Tibial artery (tissue), 4 donors: ENCODE measurements at places on chromosomes 5 and 9.

DNA sequence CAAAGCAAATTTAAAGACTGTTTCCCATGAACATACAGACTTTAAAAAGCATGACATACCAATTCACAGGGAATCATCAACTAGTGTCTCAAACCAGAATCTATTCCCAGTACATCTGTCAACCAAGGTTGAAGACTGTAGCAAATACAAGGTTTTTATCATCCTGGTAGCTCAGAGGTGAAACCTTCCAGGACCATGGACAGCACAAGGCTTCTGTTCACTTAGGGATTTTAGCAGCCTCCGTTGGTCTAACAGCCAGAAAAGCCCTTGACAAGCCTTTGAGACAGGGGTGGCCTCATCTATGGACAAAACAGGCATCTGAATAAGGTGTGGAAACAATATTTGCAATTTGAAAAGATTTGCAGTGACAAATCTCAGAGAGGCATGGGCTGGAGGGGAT lies 119.0 kb downstream of the TRIM32 start:
- no peaks in the 10 kb centered on the region for H3K36me3 ChIP-seq
- no peak overlapping the region for H3K27ac ChIP-seq
- no peaks in the 10 kb centered on the region for H3K27me3 ChIP-seq
- H3K4me3 ChIP-seq: no peak overlapping the region

DNA sequence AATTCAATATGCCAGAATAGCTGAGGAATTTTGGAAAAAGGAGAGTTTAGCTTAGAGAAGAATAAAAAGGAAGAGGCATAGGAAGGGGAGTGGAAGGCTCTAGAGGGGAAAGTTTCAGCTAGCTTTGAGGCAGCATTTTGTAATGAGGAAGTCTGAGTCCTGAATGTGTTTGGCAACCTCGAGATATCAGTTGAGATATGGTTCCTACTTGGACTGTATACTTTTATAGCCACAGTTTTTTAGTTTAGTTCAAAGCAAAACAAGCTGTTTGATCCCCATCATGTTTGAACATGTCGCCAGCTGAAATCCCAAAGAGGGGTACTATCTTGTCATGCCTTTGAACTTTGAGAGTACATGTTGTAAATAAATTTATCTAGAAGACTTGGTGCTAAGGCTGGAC lies 559.0 kb upstream of the FTMT start:
- DNase-seq: no peak
- H3K36me3 ChIP-seq: no peaks in the 10 kb centered on the region
- no peak overlapping the region for H3K27ac ChIP-seq
- H3K27me3 ChIP-seq: no peaks in the 10 kb centered on the region
- no peaks in the 10 kb centered on the region for H3K4me1 ChIP-seq

- DNase-seq: no peak
- no peak overlapping the region for H3K4me3 ChIP-seq
- H3K27me3 ChIP-seq: no peaks in the 10 kb centered on the region
- H3K4me1 ChIP-seq: no peaks in the 10 kb centered on the region
- no peak overlapping the region for H3K27ac ChIP-seq
- H3K36me3 ChIP-seq: no peaks in the 10 kb centered on the region
These were observed 440.1 kb upstream of the ADAMTS16 start for GRCh38 chr5:4700069-4700468.

DNA sequence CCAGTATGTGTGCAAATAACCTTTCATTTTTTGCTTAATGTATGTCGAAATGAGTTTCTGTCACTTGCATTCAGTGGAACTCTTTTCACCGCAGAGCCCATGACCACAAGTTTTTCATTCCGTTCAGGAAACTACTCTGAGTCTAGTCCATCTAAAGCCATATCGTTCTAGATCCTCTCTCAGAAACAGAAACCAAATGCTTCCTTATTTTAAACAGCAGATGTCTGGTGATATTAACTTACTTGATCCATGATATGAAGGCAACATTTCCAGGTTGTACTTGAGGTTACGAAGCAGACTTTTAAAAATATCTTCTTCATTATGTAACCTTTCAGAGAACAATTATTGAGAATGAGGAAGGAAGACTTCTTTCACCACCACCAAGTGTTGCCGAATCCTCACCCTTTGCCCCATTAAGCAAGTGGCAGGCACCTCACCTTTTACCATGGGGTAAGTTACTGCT lies 72.4 kb upstream of the GNAQ start:
- H3K4me1 ChIP-seq: no peaks in the 10 kb centered on the region
- H3K4me3 ChIP-seq: no peak overlapping the region
- H3K27ac ChIP-seq: no peak overlapping the region
- no peaks in the 10 kb centered on the region for H3K36me3 ChIP-seq
- DNase-seq: no peak

GRCh38 chr5:127296321-127296720 lies 5.7 kb downstream of the MEGF10 start:
- DNase-seq: no peak
- no peaks in the 10 kb centered on the region for H3K36me3 ChIP-seq
- H3K4me3 ChIP-seq: no peak overlapping the region
- no peaks in the 10 kb centered on the region for H3K4me1 ChIP-seq

DNA sequence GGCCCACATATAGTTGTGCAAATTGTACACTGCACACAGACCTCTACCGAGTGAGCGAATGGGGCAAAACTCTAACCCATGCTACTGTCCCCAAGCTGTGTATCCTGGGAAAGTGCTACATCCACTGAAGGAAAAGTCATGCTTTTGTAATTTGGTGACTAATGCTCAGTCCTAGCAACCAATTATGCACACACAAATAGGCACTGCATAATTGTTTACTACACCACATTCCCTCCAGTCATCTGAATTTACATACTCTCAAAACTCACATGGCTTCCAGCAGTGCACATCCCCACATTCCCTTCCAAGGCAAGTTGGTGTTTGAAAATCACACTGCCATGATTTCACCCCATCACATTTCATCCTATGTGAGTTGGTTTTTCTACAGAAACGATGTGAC lies 125.9 kb upstream of the OSMR start:
- no peak overlapping the region for H3K27ac ChIP-seq
- no peaks in the 10 kb centered on the region for H3K4me1 ChIP-seq
- H3K4me3 ChIP-seq: no peak overlapping the region
- no peak for DNase-seq

DNA sequence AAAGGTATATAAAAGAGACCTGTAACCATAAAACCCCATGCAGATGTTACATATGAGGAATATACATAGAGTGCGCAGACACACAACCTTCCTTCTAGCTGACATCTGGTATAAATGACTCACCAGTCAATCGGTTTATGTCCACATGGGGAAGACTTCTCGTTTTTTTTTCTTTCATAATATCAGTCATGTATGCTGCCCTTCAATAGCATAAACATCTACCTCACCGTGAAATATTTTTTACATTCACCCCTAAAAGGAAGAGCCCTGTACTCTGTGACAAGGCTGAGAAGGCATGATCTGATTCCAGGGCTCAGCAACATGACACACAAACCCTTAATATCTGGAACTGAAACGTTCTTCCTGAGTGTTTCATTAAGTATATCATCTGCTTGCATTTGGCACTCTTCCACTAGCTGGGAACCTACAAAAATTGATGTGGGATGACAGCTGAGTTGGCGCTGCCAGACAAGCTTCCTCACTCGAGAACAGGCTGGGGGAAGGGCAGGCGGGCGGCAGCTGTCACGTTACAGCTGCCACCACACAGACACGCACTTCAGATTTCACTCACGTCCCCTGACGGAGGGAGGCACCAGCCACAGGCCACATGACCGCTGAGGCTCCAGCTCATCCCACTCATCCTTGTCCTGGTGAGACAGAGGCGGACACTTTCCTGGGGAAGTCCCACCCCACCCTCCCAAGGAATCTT lies 74.2 kb downstream of the SHB start:
- peak overlapping the region; percentile 57 for H3K27ac ChIP-seq
- no peaks in the 10 kb centered on the region for H3K36me3 ChIP-seq
- no peaks in the 10 kb centered on the region for H3K27me3 ChIP-seq
- H3K4me1 ChIP-seq: no peaks in the 10 kb centered on the region
